ENCODE measurements at places on chromosomes 12 and 14.

DNA sequence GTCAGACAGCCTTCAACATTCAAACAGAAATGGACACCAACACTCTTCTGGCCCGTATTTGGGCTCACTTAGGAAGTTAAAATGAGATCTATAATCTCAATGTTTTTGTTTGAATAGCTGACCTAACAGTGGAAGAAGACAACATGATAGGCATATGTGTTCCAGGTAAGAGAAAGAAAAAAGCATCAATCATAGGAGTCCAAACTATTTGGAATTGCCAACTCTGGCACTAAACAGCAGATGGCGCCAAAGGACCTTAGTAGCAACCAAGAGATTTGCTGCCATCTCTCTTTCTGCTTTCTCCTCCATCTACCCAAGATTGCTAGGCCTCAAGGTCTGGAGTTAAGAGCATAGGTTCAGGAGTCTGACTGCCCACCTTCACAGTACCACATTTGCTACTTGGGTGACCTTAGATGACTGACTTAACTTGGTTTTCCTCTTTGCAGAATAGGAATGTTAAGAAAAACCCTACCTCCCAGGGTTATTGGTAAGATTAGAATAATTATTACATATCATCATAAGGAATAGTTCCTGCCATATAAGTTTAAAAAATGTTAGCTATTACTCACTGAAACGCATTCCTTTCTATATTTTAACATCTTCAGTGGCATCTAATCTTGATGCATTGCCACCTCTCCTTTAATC, 30.2 kb downstream of the PEX5 start:
- DNase-seq = no peak

GRCh38 chr14:74936731-74937130, 13.7 kb upstream of the RPS6KL1 start:
- DNase-seq = no peak

DNA sequence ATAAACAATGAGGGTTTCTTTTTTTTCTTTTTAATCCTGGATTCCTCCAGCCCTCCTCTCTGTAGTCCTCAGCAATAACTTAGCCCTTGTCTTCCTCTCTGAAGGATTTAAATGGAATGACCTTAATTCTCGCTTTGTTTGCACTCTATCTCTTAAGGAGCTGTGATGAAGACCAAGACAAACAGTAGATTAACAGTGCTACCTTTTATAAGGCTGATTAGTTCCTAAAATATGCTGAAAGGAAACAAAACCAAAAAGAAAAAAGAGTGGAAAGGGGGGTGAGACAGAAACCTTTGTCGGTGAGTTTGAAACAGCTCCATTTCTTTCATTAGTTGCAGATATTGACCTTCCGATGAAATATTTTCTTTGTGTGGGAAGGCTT, 38.7 kb upstream of the PTCSC3 start:
- DNase-seq = no peak

GRCh38 chr12:4265280-4265679, 8.3 kb upstream of the CCND2 start:
- no peak for DNase-seq

DNA sequence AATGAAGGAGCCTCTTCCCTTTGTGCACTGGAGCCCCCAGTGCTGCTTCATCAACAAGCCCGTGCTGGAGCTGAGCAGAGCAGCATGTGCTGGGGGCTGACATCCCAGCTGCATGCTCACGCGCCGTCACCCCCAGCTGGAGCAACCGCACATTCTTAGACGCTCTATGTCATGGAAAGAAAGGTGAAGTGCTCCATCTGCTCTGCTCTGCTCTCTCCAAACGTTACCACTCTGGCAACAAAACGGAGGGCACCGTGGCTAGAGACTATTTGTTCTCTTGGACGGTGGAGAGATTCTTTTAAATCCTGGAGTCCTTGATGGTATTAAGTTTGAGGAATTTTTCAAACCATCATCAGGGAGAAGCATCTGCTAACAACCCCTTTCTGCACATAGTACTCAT, 208.4 kb downstream of the C12orf75 start:
- DNase-seq = no peak

GRCh38 chr14:32678088-32678487, 260.6 kb upstream of the NPAS3 start:
- DNase-seq = no peak

DNA sequence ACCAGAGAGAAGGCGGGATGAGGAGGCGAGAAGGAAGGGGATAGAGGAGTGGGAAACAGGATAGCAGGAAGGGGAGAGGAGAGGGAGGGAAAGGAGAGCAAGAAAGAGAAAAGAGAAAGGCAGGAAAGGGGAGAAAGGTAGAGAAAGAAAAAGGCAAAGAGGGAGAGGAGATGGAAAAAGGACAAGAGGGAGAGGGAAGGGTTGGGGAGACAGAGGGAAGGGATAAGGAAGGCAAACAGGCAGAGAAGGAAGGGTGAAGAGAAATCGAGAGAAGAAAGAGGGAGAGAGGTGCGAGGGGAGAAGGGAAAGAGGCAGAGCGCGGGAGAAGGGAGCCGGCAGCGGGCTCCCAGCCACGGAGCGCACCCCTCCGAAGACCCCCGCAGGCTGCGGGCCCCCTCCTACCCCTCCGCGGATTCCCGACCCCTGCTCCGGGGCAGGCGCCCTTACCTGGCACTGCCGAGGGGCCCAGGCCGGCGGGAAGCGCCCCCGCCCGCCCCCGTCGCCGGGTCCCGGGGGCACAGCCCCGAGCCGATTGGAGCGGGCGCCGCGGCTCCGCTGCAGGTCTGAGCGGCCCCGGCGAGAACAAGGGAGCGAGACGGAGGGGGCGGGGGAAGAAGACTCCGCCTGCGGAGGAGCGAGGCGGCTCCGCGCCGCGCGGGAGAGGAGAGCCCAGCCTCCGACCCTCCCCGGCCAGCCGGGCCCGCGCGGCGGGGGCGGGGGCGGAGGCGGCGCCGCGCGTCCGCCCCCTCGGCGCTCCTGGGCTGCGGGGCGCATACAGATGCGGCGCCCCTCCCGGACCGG, at the start of gene CDH24:
CDH24 (minus strand) TSS at position 565 of the 801 bp plus-strand sequence. CDS start 1,787 bp downstream, outside the sequence.
- no peak for DNase-seq

GRCh38 chr12:21340403-21340802, 5.7 kb upstream of the SLCO1A2 start:
- DNase-seq = no peak

Data from esophagus squamous epithelium (tissue), 5 donors.